Caco-2 (cell line): ENCODE measurements at places on chromosomes 3 and 15.

DNA sequence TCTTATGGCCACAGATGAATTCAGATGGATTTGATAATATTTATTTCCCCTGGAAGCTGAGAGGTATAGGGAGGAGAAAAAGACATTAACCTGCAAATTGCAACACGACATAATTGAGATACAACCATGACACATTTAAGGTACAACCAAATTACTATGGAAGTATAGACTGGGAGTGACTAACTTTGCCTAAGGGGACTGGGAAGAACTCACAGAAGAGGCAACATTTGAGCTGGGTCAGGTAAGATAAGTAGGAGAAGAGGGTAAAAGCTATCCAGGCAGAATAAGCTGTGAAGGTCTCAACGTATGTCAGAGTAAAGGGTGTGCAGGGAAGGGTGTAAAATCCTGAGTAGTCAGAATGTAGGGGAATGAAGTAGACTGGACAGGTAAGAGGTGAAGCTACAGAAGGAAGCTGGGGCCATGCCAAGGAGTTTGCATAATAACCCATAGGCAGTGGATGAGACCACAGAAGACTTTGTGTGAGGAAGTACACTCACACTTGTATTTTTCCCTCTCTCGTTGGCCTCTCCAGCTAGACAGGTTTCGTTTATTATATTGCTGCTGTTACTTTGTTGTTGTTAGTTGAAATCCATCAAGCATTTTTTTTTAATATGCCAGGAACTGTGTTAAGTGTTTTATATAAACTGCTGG lies 28.0 kb upstream of the PTX3 start:
- no peak overlapping the region for H3K4me3 ChIP-seq
- no peaks in the 10 kb centered on the region for H3K36me3 ChIP-seq
- DNase-seq = no peak
- H3K27me3 ChIP-seq = no peaks in the 10 kb centered on the region
- no peaks in the 10 kb centered on the region for H3K4me1 ChIP-seq

GRCh38 chr15:74314795-74315438 lies 52.5 kb downstream of the CYP11A1 start:
- no peak overlapping the region for H3K27ac ChIP-seq
- no peaks in the 10 kb centered on the region for H3K36me3 ChIP-seq
- no peaks in the 10 kb centered on the region for H3K27me3 ChIP-seq
- DNase-seq = no peak
- no peak overlapping the region for H3K4me3 ChIP-seq

DNA sequence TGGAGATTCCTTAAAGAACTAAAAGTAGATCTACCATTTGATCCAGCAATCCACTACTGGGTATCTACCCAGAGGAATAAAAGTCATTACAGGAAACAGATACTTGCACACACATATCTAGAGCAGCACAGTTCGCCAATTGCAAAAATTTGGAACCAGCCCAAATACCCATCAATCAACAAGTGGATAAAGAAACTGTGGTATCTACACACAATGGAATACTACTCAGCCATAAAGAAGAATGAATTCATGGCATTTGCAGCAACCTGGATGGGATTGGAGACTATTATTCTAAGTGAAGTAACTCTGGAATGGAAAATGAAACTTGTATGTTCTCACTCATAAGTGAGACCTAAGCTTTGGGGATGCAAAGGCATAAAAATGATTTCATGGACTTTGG lies 23.8 kb downstream of the SLC7A14 start:
- H3K4me3 ChIP-seq = no peak overlapping the region
- no peak for DNase-seq
- no peak overlapping the region for H3K27ac ChIP-seq
- H3K4me1 ChIP-seq = no peaks in the 10 kb centered on the region
- no peaks in the 10 kb centered on the region for H3K36me3 ChIP-seq

GRCh38 chr3:144237351-144237750 lies 265.7 kb downstream of the DIPK2A start:
- no peak overlapping the region for H3K27ac ChIP-seq
- no peaks in the 10 kb centered on the region for H3K36me3 ChIP-seq
- H3K27me3 ChIP-seq = no peaks in the 10 kb centered on the region
- H3K4me1 ChIP-seq = no peaks in the 10 kb centered on the region

DNA sequence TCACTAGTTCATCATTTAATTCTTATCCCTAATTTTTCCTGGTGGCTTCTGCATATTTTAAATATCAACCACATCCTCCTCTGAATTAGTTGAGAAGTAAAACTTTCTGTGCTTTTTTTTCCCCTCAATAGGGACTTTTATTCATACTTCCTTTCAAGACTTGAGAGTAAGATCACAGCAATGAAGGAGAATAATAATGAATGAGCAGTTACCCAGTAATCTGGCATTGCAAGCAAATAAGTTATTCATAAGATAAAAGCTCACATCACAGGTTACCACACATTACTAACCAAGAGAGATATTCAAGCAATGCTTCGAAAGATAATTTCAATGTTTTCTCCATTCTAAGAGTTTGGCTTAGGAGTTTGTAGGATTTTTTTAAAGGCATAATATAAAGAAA lies 50.3 kb downstream of the BTLA start:
- no peaks in the 10 kb centered on the region for H3K4me1 ChIP-seq
- DNase-seq = no peak
- no peak overlapping the region for H3K4me3 ChIP-seq
- no peaks in the 10 kb centered on the region for H3K36me3 ChIP-seq
- H3K27me3 ChIP-seq = no peaks in the 10 kb centered on the region

DNA sequence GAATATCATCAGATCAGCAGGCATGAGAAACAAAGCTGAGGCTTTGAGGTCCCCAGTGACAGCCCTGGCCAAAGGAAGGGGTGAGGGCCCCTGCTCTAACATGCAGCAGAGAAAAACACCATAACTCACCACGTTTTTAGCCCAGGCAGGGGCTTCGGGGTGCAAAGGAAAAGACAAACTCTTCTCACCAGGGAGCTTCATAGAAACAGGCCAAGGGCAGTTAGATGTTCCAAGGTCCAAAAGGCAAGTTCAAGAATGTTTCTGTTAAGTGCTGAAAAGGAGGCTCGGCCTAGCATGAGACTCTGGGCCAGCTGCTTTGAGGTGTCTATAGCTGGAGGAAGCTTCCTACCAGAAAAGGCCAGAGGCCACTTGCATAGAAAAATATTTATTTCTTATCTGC lies 608.4 kb upstream of the CFAP20DC start:
- no peak overlapping the region for H3K4me3 ChIP-seq
- no peak overlapping the region for H3K27ac ChIP-seq
- H3K27me3 ChIP-seq = no peaks in the 10 kb centered on the region
- DNase-seq = no peak
- peaks cover 5% of the 10 kb centered on the region; the same call in 1 of the 2 replicates for H3K4me1 ChIP-seq

GRCh38 chr3:44198284-44199269 lies 43.1 kb upstream of the TOPAZ1 start:
- H3K27me3 ChIP-seq = no peaks in the 10 kb centered on the region
- no peak overlapping the region for H3K4me3 ChIP-seq
- H3K27ac ChIP-seq = no peak overlapping the region
- no peaks in the 10 kb centered on the region for H3K36me3 ChIP-seq
- H3K4me1 ChIP-seq = peaks cover 10% of the 10 kb centered on the region; the same call in 1 of the 2 replicates
- DNase-seq = peak; percentile 63
